Tibial nerve (tissue), 4 donors: ENCODE measurements at places on chromosomes 5 and 9. TPM values are rescaled to one million over a fixed set of nuclear protein-coding genes. Genes with fewer than 3 reads are reported as not detected.

The IRX4 gene
- not detected for total RNA-seq

The STK32A gene
- total RNA-seq, result 10.0 TPM

The IRX2 gene
- not detected for total RNA-seq

The PCDHB2 gene
- 7.5 TPM for total RNA-seq

The TSSK1B gene
- total RNA-seq, result 0.90 TPM

The EPB41L4B gene
- 18.9 TPM for total RNA-seq
